Suppressor macrophage treated with lipopolysaccharide for 4 hours (primary cell): ENCODE measurements at places on chromosomes 2 and 18.

DNA sequence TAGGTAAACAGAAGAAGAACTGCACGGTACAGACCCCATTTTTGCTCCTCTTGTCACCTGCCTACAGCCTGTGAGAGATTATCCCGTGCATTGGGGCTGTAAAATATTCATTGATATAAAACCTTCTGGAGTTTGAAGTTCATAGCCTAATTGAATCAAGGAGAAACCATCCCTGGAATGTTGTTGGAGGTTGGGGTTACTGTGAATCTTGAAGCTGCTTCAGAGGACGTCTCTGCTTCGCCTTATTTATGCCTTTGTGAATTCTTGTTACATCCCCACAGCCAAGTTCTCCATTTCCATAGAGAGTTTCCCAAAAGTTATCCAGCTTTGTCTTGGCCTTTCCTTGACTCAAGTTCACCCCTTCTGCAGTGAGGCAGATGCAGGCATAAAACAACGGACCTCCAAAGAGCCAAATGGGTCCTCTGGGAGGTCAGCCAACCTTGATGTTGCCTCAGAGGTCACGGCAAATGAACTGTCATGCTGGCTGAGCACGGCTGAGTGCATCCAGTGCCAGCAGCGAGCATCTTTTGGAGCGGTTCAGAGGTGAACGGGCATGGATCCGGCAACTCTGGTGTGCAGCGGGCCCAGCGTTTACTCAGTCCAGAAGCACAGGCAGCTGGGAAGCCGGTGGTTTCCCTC, 317.6 kb downstream of the PRKCE start:
- no peak for DNase-seq

GRCh38 chr2:37602040-37602439, 69.4 kb downstream of the CDC42EP3 start:
- peak; percentile 24 for DNase-seq

DNA sequence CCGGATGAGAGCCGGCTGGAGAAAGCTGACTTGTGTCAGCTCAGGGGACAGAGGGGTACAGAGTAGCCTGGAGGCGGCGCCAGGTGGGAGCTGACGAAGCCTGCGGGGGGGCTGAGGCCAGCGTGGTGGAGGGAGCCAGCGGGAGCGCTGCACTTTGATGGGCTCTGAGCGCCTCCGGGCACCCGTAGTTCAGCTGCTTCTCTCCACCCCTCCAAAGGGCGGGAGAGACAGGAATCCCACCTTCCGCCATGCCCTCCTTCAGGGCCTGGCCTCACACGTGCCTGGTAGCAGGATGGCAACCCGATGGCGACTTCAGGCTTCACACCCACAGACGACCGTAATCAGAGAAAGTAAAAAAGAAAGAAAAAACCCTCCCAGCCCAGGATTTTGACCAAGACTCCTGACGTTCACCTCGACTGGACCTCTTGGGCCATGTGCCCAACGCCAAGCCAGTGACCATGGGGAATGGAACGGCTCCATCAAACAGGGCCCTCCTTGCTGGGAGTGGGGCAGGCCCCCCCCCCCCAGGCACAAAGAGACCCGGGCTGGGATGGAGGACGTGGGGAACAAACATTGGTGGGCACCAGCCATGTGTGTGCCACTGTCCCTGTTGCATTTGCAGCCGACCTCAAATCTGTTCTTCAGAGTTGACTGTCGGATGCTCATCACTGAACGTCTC, 60.7 kb upstream of the ASAP2 start:
- no peak for DNase-seq

DNA sequence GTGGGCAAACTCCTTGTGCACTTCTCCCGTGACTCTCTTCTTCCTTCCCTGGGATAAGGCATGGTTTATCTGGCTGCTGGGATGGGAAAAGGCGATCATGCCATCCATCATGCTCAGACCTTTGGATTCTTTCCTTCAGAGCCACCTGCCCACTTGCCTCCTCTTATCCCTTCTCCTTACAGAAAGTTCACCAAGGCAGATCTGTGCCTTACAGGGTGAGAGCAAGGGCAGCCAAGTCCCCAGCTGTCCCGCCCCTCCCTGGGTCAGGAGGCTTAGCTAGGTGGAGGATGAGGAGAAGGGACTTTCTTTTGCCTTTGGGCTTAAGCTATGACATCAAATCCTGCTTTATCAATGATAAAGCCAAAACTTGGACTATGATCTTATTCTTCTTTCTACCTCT, 47.6 kb downstream of the KCNE4 start:
- no peak for DNase-seq

DNA sequence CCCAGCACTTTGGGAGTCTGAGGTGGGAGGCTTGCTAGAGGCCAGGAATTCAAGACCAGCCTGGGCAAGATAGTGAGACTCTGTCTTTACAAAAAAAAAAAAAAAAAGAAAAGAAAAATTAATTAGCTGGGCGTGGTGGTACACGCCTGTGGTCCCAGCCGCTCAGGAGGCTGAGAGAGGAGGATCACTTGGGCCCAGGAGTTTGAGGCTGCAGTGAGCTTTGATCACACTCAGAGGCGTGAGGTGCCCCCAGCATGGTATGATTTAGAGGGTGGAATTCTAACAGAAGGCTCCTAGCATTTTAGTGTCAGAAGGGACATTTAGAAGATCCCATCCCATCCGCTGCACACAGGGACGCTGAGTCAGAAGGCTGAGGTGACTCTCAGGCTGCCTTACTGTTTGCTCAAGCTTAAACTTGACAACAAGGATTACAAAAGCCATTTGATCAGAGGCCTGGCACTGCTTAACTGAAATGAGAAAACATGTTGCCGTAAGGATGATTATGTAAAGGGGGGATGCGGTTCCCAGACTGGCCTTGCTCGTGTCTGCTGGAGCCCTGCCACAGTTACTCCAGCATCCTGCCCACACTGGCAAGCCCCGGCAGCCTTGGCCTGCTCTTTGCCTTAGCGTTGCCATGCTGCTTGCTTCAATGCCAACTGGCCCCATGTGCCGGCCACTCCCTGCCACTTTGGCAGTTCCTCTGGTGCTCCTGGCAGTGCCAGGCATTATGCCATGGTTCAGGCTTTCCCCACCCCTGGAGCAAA, 45.6 kb upstream of the SLC1A4 start:
- peak; percentile 61 for DNase-seq

GRCh38 chr18:23151414-23152099, 16.3 kb downstream of the CABLES1 start:
- DNase-seq = no peak
